Dermis blood vessel endothelial cell (primary cell): ENCODE measurements at places on chromosomes 11 and 22. TPM values are rescaled to one million over a fixed set of nuclear protein-coding genes. Genes with fewer than 3 reads are reported as not detected.

DNA sequence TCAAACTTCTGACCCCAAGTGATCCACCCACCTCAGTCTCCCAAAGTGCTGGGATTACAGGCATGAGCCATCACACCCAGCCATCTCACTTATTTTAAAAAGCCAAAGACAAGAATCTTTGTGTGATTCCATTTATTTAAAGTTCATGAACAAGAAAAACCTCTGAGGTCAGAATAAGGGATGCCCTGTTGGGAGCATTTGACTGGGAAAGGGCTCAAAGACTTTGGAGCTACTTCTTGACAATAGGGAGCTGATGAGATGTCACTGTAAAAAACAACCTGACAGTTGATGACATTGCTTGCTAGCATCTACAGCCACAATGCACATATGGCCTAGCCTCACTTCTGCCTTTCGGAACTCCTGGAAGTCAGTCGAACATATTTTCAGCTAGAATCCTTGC lies 5.1 kb upstream of the ZNF280B start:
- DNase-seq = no peak

GRCh38 chr22:26778372-26778771 lies 121.0 kb downstream of the MIAT start:
- no peak for DNase-seq

GRCh38 chr11:17601676-17602075 lies 54.6 kb downstream of the OTOG start:
- DNase-seq = no peak

DNA sequence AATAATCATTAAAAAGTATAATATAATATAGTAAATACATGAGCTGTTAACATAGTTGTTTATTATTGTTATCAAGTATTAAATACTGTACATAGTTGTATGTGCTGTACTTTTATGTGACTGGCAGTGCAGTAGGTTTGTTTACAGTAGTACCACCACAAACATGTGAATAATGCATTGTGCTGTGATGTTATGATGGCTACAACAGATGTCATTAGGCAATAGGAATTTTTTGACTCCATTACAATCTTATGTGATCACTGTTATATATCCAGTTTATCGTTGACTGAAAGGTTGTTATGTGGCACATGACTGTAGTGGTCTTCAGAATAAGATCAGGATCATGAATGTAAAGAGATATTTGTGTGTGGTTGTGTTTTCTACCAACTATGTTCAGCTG lies 577.8 kb downstream of the JRKL start:
- DNase-seq = no peak

DNA sequence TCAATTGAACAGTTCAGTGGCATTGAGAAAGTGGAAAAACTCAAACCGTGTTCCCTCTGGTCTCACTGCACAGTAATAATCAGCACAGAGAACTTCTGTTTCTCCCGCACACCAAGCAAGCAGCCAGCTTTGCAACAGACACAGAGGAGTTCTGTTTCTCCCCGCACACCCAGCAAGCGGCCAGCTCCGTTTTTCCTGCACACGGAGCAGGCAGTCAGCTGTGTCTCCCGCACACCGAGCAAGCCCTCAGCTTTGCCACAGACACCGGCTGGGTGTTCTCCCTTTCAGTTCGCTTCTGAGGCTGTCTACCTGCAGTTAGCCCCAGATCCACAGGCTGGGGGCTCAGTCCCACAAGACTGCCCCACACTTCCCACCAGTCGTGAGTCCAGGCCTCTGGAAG lies 9.9 kb upstream of the TALDO1 start:
- no peak for DNase-seq

HPX gene
- total RNA-seq = 0.19 and 0.51 TPM in 2 replicates

- no peak for DNase-seq
These were observed 11.9 kb downstream of the PCSK7 start for GRCh38 chr11:117219995-117220394.

GRCh38 chr11:35083431-35084238 lies 55.3 kb upstream of the CD44 start:
- no peak for DNase-seq

- no peak for DNase-seq
These were observed 87.4 kb downstream of the TRMU start for GRCh38 chr22:46422896-46423295.

GAL3ST1 gene
- 0.05 and 0.17 TPM in 2 replicates for total RNA-seq

DNA sequence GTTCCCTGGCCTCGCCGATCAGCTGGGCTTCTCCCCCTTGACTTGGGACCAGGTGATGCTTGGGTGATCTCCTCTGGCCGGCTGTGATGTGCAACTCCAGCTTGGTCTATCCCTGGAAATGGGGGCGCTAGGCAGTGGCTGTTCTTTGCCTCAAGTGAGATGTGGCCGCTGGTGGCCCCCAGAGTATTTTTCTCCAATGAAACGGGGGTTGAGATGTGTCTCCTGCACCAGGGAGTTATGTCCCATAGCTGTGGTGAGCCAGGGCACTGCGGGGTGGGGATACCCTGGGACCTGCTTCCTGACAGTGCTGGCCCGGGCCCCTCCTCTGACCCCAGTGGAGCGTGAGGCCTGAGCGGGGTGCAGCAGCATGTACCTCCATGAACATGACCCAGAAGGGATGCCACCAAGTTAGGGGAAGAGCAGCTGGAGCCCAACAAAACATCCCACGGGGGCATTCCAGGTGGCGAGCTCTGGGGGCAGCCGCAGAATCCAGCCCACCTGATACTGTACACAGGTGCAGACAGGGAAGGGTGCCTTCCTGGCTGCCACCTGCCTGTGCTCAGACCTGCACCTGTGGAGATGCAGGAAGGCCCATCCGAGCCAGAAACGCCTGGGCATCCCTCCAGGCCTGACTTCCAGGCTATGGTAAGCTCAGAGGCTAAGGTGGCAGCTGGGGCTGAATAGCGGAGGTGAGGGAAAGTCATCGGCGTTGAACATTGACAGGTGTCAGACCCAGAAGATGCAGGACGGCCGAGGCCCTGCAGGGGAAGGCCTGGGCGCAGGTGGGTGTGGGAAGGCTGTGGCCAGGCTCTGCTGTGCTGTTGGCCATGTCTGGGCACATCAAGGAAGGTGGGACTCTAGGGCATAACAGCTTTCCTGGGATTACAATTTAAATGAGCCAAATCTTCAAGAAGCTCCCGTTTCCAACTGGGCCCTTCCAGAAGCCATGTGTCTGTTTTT lies 97.3 kb downstream of the CTTN start:
- no peak for DNase-seq

- no peak for DNase-seq
These were observed 18.6 kb upstream of the APLNR start for GRCh38 chr11:57255618-57256017.

DNA sequence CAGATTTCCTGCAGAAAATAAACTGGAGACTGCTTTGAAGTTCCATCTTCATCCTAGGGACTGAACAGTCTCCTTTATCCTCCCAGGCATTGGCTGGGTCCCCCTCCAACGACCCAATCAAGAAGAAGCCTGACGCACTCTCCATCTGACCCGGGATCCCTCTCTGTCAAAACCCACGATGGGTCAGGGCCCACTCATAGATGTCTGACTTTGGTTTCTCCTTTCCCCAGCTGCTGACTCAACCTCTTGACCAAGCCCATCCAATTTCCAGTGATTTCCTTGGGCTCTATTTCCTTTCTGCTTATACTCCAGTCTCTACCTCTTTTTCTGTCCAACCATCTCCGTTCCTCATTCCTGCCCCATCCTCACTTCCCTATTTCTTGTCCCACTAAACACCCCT lies 189.7 kb downstream of the MIAT start:
- DNase-seq = no peak

MAP6 gene
- total RNA-seq = 0.14 and 0.51 TPM in 2 replicates

PANX3 gene
- not detected in 2 replicates for total RNA-seq

GRCh38 chr11:29361369-29361768 lies 655.5 kb downstream of the KCNA4 start:
- DNase-seq = no peak

- no peak for DNase-seq
These were observed 149.7 kb upstream of the PLET1 start for GRCh38 chr11:112410325-112410724.

SPDYC gene
- not detected in 2 replicates for total RNA-seq

GRCh38 chr11:61034111-61034510 lies 62.6 kb downstream of the CD6 start:
- no peak for DNase-seq

- DNase-seq = no peak
These were observed 421.8 kb downstream of the NTM start for GRCh38 chr11:131792243-131792642.

DNA sequence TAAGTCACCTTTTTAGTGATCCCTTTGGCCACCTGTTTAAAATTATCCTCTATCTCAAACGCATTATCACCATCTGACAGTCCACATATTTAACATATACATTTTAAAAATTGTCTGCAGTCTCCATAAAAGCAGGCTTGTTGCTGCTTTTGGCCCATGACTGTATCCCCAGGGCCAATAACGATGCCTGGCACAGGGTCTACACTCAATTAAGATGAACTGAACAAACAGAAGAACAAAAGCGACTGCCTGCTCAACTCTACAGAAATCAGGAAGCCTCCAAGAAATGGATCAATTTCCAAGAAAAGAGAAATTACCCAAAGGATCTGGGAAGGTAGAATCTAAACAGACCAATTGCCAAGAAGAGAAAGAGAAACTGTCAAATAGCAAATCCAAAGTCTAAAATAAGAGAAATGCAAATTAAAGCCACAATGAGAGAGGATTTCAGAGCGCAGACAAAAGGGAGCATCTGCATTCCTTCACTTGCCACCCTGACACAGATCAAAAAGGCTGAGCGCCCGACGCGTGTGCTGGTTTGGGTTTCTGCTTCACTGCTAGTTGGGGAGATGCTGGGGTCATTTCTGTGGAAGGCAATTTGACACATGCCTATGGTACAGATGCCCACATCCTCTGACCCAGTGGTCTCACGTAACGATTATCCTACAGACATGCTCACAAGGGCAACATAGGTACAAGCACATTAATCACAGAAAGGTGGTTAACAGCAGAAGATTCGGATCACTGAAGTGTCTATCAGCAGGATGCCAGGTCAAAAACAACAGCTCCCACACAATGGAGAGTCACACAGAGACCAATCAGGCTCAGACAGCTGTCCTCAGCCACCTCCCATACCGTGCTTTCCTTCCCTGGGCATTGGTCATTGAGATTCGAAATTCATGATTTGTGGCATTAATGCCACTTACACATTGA lies 55.9 kb downstream of the SHISAL1 start:
- DNase-seq = no peak

CADM1 gene
- 0.56 and 2.2 TPM in 2 replicates for total RNA-seq

PHOX2A gene
- not detected in 2 replicates for total RNA-seq

DNA sequence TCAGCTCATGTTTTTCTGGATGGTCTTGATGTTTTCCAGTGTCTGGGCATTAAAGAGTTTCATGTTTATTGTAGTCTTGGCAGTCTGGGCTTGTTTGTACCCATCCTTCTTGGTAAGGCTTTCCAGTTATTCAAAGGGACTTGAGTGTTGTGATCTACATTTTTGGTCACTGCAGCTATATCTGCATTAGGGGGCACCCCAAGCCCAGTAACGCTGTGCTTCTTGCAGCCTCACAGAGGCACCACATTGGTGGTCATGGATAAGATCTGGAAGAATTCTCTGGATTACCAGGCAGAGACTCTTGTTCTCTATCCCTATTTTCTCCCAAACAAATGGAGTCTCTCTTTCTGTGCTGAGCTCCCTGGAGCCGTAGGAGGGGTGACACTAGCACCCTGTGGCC lies 451.5 kb upstream of the FAT3 start:
- no peak for DNase-seq

GRCh38 chr22:24315367-24315966 lies 44.8 kb downstream of the SPECC1L start:
- peak; percentile 55 for DNase-seq

- DNase-seq = peak; percentile 30
These were observed 468 bp downstream of the ZDHHC8 start for GRCh38 chr22:20131859-20132685.

OR2D2 gene
- total RNA-seq = 0.17 TPM in 1 of 2 replicates, not detected in the other

OR52H1 gene
- not detected in 2 replicates for total RNA-seq

GRCh38 chr11:5700421-5701054 lies 10.9 kb downstream of the TRIM22 start:
- no peak for DNase-seq

GRCh38 chr11:130413405-130414106 lies 14.9 kb downstream of the ADAMTS8 start:
- no peak for DNase-seq

GRCh38 chr11:33234397-33235190 lies 22.6 kb upstream of the HIPK3 start:
- DNase-seq = peak; percentile 82

DNA sequence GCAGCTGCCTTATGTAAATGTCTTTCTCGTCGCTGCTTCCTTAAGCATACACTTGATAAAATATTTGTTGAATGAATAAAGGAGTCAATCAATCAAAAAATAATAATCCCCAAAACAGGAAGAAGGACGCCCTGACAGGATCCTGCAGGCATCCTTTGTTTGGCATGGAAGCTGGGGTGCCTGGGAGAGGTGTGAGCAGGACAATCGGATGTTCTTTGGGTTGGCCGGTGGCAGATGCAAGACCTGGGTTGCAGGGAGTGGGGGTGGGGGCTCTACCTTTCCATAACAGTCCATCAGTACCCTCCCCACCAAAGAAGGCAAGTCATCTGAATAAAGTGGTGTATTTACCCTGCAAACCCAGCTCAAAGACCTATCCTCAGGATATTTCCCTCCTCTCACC lies 1.4 kb upstream of the SHANK2 start:
- no peak for DNase-seq
